CD4-positive, alpha-beta memory T cell (primary cell): ENCODE measurements at places on chromosomes 13 and 19. TPM values are rescaled to one million over a fixed set of nuclear protein-coding genes. Genes with fewer than 3 reads are reported as not detected.
A peak's percentile ranks its signal among the peaks of the same experiment; 100 is the strongest.

- peaks cover 63% of the 10 kb centered on the region for H3K36me3 ChIP-seq
- no peak overlapping the region for H3K27ac ChIP-seq
- no peak overlapping the region for H3K4me3 ChIP-seq
- H3K4me1 ChIP-seq = peaks cover 38% of the 10 kb centered on the region
- DNase-seq = no peak
Observed at GRCh38 chr19:805166-805551, 7.9 kb downstream of the PTBP1 start.

GRCh38 chr19:3320354-3320670 is 46.1 kb upstream of the NFIC start:
- DNase-seq = no peak
- no peak overlapping the region for H3K27ac ChIP-seq
- H3K4me1 ChIP-seq = no peaks in the 10 kb centered on the region
- H3K27me3 ChIP-seq = no peaks in the 10 kb centered on the region
- H3K4me3 ChIP-seq = no peak overlapping the region

DNA sequence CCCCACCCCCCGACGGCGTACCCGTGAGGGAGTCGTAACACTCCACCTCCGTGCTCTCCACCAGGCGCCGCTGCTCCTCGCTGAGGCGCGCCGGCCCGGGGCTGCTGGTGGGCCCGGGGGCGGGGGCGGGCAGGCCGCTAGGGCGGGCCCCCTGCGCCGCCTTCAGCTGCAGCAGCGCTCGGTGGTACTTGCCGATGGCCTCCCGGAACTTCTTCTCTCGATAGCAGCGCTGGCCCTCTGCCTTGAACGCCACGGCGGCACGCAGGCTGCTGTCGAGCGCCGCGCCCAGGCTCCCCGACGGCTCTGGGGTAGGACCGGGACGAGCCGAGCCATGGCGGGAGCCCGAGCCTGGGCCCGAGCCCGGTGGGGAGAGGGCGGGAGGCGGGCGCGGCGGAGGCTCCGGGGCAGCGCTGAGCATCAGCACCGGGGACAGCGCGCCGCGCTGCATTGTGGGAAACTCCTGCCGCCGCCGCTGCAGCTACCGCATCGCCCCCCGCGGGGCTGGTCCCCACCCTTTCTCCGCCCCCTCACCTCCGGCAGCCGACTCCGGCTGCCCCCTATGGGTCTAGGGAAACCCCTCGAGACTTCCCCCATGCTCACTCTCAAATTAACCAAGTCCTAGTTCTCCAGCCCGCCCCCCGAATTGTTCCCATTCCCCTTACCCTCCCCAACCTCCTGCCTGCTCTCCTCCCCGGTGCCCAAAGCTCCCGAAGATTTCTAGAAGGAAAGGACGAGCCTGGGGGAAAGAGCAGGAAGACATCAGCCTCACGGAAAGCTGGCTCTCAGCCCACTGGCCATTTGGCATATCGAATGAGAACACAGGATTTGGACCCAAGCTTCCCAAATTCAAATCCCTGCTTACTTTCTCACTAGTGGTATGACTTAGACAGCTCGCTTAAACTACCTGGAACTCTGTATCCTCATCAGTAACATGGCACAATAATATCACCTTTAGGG is at the start of gene TTC9B:
TTC9B (minus strand) TSS at position 451 of the 957 bp plus-strand sequence; CDS start at position 448, 3 bp downstream.
- peak; percentile 56 for DNase-seq
- H3K36me3 ChIP-seq = no peaks in the 10 kb centered on the region
- no peak within 1 kb of the TSS for H3K27ac ChIP-seq
- H3K4me3 ChIP-seq = no peak within 1 kb of the TSS
- H3K27me3 ChIP-seq = peaks cover 25% of the 10 kb centered on the region

GRCh38 chr19:51541458-51542357 is 10.2 kb upstream of the SIGLEC6 start:
- H3K36me3 ChIP-seq = no peaks in the 10 kb centered on the region
- DNase-seq = no peak
- no peaks in the 10 kb centered on the region for H3K4me1 ChIP-seq
- no peaks in the 10 kb centered on the region for H3K27me3 ChIP-seq

DNA sequence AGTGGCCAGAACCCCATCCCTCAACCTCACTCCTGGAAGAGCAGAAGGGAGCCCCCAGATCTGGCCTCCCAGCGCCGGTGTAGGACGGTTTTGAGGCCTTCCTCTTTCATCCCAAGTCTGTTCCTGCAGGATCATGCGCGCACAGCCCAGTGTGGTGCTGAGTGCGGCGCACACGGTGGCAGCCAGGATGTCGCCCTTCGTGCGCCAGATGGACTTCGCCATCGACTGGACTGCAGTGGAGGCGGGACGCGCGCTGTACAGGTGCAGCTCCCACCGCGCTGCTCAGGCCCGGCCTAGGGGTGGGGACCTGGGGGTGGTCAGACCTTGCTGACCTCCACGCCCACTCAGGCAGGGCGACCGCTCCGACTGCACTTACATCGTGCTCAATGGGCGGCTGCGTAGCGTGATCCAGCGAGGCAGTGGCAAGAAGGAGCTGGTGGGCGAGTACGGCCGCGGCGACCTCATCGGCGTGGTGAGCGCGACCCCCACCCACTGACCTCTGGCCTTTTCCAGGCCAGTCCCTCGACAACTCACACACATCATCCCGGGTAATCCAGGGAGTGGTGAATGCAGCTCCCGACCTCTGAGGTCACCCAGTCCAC is 14.8 kb downstream of the PNPLA6 start:
- no peaks in the 10 kb centered on the region for H3K27me3 ChIP-seq
- no peaks in the 10 kb centered on the region for H3K36me3 ChIP-seq
- H3K27ac ChIP-seq = no peak overlapping the region
- no peak for DNase-seq

GRCh38 chr19:49801966-49802661 is 11.0 kb downstream of the FUZ start:
- peaks cover 35% of the 10 kb centered on the region for H3K36me3 ChIP-seq
- no peak for DNase-seq
- no peak overlapping the region for H3K27ac ChIP-seq
- H3K27me3 ChIP-seq = no peaks in the 10 kb centered on the region
- H3K4me1 ChIP-seq = no peaks in the 10 kb centered on the region

DNA sequence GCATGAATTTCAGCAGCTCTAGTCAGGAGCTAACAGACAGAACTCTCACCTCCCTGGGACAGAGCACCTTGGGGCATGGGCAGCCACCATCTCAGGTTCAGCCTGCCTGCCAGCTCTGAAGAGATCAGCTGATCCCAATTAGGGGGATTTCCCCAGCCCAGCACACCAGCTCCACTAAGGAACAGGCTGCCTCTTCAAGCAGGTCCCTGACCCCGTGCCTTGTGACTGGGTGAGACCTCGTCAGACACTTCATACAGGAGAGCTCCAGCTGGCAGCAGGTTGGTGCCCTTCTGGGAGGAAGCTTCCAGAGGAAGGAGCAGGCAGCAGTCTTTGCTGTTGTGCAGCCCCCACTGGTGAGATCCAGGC is 84.5 kb upstream of the UFM1 start:
- no peaks in the 10 kb centered on the region for H3K27me3 ChIP-seq
- H3K27ac ChIP-seq = no peak overlapping the region
- no peaks in the 10 kb centered on the region for H3K4me1 ChIP-seq
- H3K36me3 ChIP-seq = no peaks in the 10 kb centered on the region
- no peak overlapping the region for H3K4me3 ChIP-seq

GRCh38 chr19:13226983-13227382 is 76.8 kb downstream of the IER2 start:
- peaks cover 5% of the 10 kb centered on the region for H3K27me3 ChIP-seq
- no peak for DNase-seq
- no peaks in the 10 kb centered on the region for H3K36me3 ChIP-seq
- H3K27ac ChIP-seq = no peak overlapping the region
- H3K4me1 ChIP-seq = no peaks in the 10 kb centered on the region

DNA sequence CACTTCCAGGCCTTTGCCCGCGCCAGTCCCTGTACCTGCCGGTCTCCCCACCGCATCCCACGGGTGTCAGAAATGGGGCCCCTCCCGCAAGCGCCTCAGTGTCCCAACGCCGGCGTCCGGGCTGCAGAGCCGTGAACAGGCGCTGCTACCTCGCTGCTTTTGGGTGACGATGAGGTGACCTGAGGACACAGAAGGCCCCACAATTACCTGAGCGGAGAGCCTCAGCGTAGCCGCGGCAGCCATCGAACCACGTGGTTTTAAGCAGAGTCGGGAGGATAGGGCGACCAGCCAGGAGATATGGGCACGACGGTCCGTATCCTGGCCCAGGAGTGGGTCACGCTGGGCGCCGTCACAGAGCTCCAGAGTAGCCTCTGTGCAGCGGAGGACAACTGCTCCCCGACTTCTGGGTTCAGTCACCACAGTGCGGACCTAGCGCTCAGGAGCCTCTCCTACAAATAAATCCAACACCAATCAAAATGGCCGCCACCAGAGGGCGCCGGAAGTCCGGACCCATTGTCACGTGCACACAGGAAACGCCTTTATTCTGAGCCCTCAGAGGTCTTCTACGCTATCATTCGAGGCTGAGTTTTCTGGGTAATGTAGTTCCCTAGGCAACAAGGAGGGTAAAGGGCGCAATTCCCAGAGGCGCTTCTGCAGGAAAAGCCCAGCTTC is at the start of gene ZNF814:
ZNF814 (minus strand) TSS at position 478 of the 672 bp plus-strand sequence; CDS start at position 243, 235 bp downstream.
- peak within 1 kb of the TSS; percentile 76 for H3K4me3 ChIP-seq
- H3K4me1 ChIP-seq = peaks cover 20% of the 10 kb centered on the region
- H3K27me3 ChIP-seq = no peaks in the 10 kb centered on the region
- peak within 1 kb of the TSS; percentile 50 for H3K27ac ChIP-seq
- peak; percentile 81 for DNase-seq

DNA sequence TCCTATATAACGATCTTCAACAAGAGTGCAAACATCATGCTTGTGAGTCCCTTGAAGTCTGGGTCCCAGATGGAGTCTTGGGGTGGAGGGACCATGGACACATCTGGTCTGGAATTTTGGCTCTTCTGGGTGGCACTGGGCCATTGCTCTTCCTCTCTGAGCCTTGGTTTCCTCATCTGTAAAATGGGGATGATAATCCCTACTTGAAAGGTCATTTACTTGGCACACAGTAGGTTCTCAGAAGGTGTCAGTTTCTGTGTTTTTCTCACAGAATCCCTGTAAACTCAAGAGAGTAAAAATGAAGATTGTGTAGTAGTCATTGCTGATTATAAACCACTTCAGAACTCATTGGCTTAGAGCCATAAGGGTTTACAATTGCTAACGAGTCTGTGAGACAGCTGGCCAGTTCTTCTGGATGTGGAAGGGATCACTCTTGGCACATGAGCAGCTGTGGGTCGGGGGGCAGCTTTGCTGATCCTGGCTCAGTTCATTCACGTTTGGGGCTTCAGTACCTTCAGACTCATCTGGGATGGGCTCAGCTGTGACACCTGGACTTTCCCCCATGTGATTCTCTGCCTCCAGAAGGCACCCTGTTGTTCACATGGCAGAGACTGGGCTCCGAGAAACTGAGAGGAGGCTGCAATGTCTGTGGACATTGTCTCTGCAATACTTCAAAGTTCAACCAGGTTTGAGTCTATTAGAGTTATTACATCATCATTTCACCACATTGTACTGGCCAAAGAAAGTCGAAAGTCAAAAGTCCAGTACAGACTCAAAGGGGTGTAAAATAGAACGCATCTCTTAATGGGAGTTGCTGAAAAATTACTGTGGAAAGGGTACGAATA is 7.8 kb downstream of the CYP4F12 start:
- DNase-seq = no peak
- H3K36me3 ChIP-seq = no peaks in the 10 kb centered on the region
- H3K4me1 ChIP-seq = no peaks in the 10 kb centered on the region
- no peak overlapping the region for H3K27ac ChIP-seq

DNA sequence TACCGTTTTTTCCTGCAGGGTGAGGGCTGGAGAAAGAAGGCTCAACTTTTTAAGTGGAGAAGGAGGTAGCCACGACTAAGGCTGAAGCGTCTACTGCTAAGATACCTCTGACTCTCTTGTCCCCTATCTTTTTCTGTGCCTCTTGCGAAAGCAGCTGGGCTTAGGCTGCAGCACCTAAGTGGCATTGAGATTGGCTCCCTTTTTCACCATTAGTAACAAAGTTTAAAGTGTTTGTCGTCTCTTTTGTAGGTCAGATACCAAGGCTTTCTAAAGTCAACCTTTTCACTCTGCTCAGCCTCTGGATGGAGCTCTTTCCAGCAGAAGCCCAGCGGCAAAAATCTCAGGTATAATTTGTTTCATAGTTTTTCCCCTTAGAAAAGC is 887 bp downstream of the CDADC1 start:
- DNase-seq = peak; percentile 25
- H3K27me3 ChIP-seq = no peaks in the 10 kb centered on the region
- H3K4me1 ChIP-seq = peaks cover 54% of the 10 kb centered on the region
- peak overlapping the region; percentile 89 for H3K27ac ChIP-seq
- H3K4me3 ChIP-seq = peak overlapping the region; percentile 86

- DNase-seq = no peak
- H3K4me1 ChIP-seq = no peaks in the 10 kb centered on the region
- no peaks in the 10 kb centered on the region for H3K27me3 ChIP-seq
- no peak overlapping the region for H3K4me3 ChIP-seq
Observed at GRCh38 chr13:26280822-26281221, 26.9 kb downstream of the CDK8 start.

DNA sequence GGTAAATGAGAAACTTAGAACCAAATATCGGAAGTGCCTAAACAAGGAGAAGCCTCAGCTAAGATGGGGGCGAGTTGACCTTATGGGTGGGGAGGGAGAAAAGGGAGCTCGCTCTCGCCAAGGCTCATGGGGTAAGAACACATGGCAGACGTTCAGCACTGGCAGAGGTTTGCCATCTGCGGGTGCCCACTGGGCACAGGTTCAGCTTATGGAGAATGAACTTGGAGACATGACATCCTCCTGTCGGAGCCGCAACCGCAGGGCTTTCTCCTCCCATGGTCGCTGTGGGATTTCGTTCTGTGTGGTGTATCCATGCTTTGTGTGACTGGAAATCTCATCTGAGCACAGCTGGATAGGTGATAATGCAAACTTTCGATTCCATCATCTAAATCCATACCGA is 36.1 kb upstream of the PEPD start:
- DNase-seq = no peak
- no peak overlapping the region for H3K4me3 ChIP-seq
- H3K27ac ChIP-seq = no peak overlapping the region
- H3K36me3 ChIP-seq = no peaks in the 10 kb centered on the region
- no peaks in the 10 kb centered on the region for H3K4me1 ChIP-seq

DNA sequence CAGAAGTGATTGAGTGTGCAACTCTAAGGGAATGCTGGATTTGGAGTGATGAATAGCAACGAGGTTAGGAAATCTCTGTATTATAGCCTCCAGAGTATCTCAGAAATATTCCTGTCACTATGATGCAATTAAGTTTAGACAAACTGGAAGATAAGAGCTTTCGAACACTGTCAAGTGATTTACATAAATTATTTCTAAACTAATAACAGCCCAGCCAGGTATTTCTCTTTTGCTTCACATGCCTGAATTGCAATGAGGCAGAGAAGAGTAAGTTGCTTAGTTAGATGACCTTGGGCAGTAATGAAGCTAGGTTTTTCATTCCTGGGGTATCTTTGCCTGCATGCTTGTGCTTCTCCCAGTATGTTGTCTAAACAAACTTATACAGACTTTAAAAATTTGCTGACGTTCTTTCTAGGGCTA is 134.5 kb downstream of the LMO7 start:
- no peak overlapping the region for H3K4me3 ChIP-seq
- DNase-seq = no peak
- H3K4me1 ChIP-seq = peaks cover 14% of the 10 kb centered on the region

The RASGRP4 gene
- polyA plus RNA-seq = 0.31 TPM

The SRRM5 gene
- not detected for polyA plus RNA-seq

The SYNE4 gene
- 0.25 TPM for polyA plus RNA-seq

The CYP2S1 gene
- not detected for polyA plus RNA-seq

The OR4F17 gene
- not detected for polyA plus RNA-seq

The ZNF560 gene
- polyA plus RNA-seq = not detected

The SIRT2 gene
- 51.7 TPM for polyA plus RNA-seq

The MUC16 gene
- not detected for polyA plus RNA-seq
